ENCODE measurements at places on chromosomes 7 and 10.
A peak's percentile ranks its signal among the peaks of the same experiment; 100 is the strongest.

GRCh38 chr7:43869867-43870240 lies 537 bp upstream of the MRPS24 start:
- DNase-seq, result peak; percentile 32

GRCh38 chr10:7409732-7410168 lies 1.1 kb downstream of the SFMBT2 start:
- peak; percentile 16 for DNase-seq

DNA sequence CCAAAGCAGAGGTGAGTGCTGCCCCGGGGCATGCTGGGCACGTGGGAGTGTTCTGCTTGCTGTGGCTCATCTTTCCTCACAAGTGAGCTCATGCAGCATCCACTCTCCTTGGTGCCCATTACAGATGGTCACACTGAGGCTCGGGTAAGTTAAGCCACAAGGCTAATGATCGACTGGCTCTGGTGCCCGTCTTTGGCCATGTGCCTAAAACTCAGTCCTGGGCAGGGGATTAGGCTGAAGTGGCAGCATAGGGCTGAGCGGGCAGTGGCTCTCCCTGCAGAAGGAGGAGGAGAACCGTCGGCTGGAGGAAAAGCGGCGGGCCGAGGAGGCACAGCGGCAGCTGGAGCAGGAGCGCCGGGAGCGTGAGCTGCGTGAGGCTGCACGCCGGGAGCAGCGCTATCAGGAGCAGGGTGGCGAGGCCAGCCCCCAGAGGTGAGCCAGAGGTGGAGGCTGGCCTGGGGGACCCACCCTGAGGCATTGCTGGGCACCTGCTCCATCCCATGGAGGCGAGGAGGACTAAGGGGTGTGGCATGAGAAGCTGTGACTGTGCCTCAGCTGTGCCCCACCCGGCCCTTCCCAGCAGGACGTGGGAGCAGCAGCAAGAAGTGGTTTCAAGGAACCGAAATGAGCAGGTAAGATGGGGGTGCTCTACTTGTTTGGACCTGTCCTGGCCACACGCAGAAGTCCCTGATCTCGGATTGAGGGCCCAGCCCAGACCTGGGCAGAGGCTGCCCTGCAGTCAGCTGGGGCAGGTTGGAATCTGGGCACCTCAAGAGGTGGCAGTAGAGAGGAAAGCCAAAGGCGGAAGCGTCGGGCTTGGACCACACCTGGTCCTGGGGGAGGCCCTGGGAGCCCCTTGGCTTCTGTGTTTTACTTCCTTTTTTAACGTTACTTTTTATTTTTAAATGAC lies 7.3 kb downstream of the PGAM2 start:
- DNase-seq, result no peak

DNA sequence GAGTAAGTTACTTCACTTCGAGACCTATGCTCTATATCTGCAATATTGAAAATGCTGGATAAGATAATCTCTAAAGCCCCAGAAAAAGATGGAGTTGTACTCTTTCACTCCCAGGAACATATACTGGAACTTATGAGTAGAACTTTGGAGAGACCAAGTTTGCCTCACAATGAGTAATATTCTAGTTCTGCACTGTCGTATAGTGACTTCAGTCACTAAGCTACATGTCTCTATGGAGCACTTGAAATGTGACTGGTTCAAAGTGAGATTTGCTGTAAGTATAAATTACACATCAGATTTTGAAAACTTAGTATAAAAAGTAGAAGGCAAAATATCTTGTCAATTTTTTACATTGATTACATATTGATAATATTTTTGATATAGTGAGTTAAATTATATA lies 116.4 kb downstream of the PTEN start:
- DNase-seq, result no peak

Data from hematopoietic multipotent progenitor cell treated with erythropoietin and hydrocortisone succinate and interleukin-3 and kit ligand, for 8 days (in vitro differentiated cells).